Activated CD4-positive, alpha-beta T cell treated with anti-CD3 and anti-CD28 coated beads, Interleukin-10, Interleukin-2, amounts not matched to agents 100 ng/mL and 50 ng/mL, durations not matched to agents 16 hours and 8 hours (primary cell): ENCODE measurements at places on chromosomes 4 and X.

- DNase-seq, result no peak
Measured at GRCh38 chr4:7208509-7209451, 16.4 kb downstream of the SORCS2 start.

DNA sequence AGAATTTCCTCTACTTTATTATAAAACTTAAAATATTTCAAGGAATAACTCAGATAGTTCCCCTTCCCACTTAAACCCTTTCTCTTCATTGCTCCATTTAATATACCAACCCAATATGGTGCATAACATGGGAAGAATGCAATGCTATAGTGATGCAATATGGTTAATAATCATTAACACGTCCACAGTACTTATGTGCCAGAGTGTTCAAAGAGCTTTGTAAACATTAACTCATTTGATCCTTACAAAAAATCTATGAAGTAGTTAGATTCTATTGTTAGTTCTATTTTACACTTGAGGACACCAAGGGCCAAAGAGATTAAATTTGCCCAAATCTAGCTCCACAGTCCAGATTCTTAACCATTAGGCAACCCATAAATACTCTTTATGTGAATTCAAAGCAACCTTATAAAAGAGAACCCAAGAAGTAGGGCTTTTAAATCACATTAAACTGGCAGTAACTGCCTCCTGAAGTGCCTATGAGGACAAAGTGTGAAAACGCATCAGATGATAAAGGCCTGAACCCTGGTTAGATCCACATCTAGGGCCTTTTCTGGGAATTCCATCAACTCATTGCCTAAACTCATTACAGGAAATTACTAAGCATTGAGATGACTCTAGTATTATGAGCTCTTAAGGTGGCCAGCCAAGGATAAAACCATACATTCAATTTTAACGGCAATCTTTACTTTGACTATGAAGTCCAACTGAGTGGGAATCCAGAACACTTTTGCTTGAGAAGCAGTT is 94.3 kb downstream of the AREG start:
- no peak for DNase-seq

DNA sequence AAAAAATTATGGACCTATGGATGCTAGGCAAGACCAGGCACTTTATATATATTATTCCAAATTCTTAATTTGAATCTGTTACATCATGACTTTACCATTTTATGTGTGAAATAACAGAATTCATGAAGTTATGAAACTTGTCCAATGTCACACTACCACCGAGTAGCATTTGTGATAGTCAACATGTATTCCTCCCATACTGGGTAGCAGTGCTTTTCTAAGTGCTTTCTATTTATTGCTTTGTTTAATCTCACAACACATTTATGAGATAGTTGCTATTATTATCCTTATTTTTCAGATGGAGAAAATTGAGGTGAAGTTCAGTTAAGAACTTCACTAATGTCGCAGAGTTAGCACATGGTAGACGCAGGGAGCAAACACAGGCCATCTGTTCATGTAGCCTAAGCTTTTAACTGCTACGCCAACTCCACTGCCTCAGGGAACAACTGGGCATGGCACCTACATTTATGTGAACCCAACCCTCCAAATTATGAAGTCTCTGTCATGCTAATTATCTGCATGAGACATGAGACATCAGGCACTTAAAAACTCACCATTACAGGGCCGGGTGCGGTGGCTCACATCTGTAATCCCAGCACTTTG is 20.8 kb downstream of the GUCY1A1 start:
- no peak for DNase-seq

- DNase-seq, result no peak
Measured at GRCh38 chr4:154623995-154624394, 11.5 kb upstream of the FGG start.

- DNase-seq, result peak; percentile 80
Measured at GRCh38 chrX:111098874-111099273, 2.9 kb downstream of the PAK3 start.

DNA sequence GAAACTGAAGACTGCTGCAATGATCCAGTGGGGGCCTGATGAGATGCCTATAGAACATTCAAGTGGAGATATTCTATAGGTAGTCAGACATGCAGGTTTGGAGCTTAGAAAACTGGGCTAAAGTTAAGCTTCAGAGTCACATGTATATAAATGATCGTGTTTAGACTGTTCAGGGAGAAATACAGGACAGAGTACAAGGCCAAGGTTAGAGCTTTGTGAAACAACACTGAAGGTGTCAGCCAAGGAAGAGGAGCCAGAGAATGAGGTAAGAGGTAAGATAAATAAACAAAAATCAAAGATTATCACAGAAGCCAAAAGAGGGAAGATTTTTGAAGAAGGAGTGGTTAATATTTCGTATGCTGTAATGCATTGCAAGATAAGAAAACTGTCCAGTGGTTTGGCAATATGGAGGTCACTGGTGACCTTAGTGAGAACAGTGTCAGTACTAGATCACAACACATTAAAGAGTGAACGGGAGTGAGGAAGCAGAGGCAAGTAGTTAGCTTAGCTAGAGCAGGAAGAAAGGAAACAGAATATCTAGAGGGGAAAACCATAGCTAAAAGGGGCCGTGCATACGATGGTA is 58.0 kb upstream of the KLHL13 start:
- DNase-seq, result no peak

DNA sequence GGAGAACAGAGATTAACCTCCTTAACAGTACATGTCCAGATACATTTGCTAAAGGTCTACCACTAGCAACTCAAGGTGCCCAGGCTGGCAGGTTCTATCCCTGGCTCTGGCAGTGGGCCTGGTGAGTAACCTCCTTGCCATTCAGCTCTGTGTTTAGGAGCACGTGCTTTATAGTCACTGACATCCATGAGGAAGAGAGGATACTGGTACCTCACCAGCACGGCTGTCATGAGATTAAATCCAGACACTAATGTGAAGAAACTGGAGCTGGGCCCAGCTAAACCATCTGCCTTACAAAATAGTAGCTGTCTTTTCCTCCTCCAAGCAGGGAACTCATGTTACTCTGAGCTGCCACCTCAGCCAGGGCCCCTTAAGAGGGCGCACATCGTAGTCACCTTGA is 45.3 kb downstream of the GPRASP3 start:
- no peak for DNase-seq

DNA sequence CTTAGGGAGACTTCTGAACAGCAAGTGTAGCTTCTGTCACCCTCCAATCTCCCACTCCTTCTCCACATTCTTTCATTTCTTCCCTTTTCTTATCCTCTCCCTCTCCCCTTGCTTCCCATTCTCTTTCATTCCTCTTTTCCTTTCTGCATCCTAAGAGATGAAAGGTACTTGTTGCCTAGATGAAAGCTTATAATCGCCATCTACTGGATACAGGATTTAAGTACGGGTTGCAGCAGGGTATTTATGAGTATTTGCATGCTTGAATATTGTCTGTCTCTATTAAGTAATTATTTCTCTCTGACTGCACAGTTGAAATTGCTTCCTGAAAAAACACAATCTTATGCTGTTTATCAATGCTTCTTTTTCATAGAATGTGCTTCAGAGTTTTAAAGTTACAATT is 174.0 kb upstream of the TENT5D start:
- no peak for DNase-seq

DNA sequence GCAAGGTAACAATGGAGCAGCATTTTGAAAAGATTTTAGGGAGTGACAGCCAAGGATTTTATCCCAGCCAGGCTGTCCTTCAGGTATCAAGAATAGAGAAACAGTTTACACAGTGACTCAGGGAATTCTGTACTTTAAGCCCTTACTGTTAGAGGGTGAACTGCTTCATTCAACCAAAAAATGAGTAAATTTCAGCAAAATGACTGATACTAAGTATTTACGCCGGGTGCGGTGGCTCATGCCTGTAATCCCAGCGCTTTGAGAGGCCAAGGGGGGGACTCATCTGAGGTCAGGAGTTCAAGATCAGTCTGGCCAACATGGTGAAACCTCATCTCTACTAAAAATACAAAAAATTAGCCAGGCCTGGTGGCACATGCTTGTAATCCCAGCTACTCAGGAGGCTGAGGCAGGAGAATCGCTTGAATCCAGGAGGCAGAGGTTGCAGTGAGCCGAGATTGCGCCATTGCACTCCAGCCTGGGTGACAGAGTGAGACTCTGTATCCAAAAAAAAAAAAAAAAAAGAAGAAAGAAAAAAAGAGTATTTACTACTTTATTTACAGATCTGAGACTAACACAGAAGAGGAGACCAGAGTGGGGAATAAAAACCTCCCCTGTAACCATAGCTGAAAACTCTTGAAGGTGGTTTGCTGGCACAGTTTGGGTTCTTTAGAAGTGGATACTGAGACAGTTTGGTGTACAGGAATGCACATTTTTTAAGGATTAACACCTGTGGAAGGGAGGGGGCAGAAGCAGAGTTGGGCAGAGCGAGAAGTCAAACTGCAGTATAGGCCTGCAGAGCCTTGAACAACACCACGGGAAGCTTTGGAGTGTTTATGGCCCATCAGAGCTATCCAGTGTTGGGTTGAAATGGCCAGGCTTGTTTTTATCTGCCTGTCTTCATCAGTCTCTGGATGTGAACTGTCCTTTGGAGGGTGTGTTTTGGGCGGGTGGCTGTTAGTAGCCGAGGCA is 40.5 kb downstream of the TMEM131L start:
- no peak for DNase-seq

DNA sequence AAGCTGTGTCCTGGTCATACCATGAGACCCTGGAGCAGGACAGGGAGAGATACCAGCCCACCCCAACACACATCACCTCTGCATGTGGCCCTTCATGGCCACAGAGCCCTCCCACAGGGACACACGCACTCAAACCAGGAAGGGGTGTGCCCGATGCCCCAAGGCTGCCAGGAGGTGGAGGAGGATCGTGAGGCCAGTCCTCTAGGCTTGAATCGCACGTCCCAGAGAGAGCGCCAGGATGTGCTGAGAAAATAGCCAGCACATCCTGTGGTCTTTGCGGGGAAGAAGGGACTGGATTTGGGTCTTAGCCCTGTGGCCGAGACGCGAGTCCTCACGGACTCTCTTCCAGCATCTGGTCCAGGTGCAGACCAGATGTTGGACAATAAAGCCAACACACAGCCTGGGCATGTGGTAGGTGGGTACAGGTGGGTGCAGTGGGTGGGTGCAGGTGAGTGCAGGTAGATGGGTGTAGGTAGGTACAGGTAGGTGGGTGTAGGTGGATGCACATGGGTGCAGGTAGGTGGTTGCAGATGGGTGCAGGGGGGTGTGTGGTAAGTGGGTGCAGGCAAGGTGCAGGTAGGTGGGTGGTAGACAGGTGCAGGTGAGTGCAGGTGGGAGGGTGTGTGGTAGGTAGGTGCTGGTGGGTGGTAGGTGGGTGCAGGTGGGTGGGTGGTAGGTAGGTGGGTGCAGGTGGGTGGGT is 94.3 kb upstream of the AFAP1 start:
- DNase-seq, result no peak

- DNase-seq, result no peak
Measured at GRCh38 chr4:56732301-56732700, 51.2 kb upstream of the HOPX start.
